ENCODE measurements at places on chromosomes 7 and 10.

DNA sequence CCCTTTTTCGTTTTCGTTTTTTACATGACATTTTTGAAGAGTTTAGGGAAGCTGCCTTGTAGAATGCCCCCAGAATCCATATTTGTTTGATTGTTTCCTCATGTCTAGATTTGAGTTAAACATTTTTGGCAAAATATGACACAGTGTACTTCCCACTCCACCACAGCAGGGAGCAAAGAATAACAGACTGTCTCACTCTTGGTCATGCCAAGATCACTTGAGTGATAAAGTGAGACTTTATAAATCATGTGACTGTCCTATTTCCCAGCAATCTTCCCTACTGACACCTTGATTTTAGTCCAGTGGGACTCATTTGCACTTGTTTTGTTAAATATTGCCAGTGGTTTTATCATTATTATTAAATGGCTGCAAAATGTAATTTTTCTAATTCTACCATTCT lies 44.4 kb upstream of the USP6NL start:
- no peak for DNase-seq

DNA sequence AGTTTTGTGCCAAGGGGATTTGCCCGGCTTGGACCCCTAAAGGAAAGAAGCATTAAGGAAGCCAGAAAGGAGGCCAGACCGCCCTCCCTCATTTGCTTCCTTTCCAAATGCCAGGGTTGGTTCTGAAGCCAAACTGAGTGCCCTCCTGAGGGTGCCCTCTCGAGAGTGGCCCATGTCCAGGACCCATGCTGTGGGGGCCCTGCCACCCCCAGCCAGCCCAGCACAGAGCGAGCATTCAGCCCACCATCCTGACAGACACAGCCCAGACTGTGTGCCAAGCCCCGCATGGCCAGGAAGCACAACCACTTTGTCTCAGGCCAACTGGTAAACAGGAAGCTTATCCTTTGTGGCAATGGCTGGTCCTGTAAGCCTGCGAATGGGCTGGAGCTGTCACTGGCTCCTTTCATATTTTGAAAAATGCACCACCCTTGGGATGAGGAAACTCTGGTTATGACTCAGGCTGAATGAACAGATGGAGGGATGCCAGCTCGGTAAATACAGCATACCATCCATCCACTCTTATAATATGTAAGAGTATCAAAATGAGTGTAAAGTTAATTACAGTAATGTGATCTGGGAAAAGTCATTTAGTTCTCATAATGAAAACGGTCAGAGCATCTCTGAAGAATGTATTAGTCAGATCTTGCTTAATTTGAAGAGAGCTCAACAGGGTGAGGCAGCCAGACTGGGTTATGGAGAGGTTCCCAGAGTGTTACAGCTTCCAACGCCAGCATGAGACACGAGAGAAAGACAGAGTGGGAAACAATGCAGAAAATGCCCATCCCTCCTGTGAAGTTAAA lies 65.0 kb downstream of the STK17A start:
- DNase-seq = no peak

GRCh38 chr7:150901160-150902035 lies 49.1 kb downstream of the AOC1 start:
- DNase-seq = no peak

DNA sequence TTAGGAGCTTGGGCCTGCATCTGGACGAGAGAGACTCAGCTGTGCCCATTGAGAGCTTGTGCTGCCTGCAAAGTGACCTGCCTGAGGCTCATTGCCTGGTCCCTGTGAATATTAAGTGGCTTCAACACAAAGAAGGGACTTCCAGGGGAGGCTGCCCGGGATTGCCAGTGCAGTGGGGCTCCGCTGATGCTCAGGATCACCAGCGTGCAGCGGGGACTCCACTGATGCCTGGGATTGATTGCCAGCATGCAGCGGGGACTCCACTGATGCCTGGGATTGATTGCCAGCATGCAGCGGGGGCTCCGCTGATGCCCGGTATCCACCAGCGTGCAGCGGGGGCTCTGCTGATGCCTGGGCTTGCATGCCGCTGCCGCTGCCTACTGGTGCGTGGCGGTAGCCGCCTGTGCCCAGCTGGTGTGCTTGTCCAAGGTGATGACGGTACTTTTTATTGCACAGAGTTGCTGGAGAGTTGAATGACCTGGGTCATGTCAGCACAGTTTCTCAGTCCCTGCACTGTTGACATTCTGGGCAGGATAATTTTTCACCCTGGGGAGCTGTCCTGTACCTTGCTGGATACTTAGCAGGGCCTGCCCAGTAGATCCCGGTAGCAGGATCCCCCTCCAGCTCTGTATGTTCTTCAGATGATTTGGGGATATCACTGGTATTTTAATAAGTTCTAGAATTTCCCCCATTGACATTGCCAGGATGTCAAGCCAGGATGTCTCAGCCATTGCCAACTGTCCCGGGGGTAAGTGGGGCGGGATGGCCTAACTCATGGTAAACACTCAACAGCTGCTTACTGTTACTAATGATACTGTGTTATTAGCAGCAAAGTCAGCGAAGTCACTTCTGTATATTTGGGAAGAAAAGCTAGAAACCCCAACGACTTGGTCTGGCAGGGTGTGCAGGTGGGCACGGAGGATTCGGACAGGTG lies 13.0 kb downstream of the DOCK1 start:
- no peak for DNase-seq

- no peak for DNase-seq
These were observed 60.8 kb downstream of the XRCC2 start for GRCh38 chr7:152615031-152615741.

DNA sequence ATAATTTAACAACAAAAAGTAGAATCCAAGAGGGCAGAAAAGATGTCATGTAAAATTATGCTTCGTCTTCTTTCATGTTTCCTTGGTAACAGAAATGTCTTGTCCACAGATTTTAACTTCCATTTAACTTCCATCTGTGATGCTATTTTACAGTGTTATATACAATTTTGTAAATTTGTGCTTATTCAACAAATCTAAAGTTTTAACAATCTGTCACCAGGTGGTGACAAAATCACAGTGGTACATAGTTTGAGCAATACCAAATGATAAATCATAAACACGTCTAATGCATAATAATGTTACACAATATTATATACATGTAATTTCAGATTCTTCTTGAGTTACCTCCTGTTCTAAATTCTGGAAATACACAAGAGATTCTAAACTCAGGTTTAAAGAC lies 784.4 kb upstream of the CELF2 start:
- no peak for DNase-seq

DNA sequence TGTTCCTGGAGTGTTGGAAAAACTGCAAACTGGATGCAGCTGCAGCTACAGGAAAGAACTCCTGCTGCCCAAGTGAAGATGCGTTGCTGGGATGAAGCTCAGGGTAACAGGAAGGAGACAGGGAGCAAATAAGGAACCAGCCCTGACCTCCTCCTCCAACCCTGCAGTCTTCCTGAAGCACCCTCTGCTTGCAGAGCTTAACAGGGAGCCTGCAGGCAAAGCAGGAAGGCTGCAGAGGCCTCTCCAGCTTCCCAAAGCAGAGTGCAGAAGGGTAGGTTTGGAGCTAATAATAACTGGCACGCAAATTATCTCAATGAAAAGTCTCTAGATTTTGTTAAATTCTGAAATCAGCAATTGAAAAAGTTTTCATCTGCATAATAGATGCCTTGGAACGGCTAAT lies 92.5 kb downstream of the SORCS1 start:
- no peak for DNase-seq

GRCh38 chr7:41415471-41416207 lies 287.3 kb downstream of the INHBA start:
- DNase-seq = no peak

DNA sequence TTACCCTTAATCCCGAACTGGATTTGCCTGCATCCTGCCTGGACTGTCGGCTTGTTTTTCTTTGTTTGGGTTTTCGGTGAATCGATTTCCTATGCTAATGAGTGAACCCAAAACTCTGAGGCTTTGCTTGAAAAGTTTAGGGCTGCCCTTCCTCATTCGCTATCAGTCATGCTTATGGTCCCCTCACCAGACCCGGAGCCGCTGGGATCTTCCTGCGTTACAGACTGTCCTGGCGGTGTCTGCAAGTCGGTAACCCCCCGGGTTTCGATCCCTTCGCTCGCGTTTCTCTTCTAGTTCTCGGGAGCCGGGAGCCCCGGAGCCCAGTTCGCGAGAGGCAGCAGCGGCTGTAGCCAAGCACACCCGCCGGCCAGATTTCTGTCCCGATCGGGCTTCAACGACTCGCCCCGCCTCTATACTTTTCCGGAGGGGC lies 2.2 kb downstream of the EMX2 start:
- DNase-seq = no peak

DNA sequence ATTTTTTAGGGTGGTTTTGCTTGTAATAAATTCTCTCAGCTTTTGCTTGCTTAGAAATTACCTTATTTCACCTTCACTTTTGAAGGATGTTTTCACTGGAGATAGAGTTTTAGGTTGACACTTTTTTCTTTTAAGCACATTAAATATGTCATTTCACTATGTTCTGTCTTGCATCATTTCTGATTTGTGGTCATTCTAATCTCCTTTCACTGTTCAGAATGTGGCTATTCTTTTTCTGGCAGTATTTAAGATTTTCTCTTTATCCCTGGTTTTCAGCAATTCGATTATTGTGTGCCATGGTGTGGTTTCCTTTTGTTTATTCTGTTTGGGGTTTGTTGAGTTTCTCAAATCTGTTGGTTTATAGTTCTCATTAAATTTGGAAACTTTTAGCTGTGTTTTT lies 1065.6 kb downstream of the KCNMA1 start:
- no peak for DNase-seq

DNA sequence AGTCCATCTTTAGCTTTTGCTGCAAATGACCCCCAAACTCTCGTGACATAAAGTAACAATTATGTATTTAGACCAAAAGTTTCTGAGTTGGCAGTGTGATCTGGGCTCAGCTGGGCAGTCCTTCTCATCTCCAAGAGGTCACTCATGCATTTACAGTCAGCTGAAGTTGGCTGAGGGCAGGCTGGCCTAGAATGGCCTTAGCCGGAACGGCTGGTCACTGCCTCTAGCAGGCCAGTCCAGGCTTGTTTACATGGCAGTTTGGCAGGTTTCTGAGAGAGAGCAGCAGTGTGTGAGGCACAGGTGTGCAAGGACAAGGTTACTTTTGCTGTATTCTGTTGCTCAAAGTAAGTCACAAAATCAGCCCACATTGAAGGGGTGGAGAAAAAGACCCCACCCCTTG lies 200.0 kb upstream of the AGK start:
- DNase-seq = no peak

DNA sequence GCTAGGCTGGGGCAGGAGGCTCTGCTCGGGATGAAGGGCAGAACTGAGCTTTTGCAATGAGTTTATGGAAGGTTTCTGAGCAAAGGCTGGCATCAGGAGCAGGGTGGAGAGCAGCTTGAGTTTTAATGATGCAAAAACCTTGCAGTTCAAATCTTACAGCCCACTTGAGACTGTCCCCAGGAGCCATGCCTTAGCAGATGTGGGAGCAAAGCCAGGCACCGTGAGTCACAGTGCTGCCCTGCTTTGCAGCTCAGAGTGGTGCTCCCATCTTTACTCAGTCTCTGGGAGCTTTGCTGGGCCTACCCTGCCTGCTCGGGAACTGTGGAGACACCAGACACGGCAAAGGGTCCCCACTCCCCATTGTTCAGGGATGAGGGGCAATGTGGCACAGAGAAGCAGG lies 122.4 kb upstream of the NPS start:
- DNase-seq = no peak

DNA sequence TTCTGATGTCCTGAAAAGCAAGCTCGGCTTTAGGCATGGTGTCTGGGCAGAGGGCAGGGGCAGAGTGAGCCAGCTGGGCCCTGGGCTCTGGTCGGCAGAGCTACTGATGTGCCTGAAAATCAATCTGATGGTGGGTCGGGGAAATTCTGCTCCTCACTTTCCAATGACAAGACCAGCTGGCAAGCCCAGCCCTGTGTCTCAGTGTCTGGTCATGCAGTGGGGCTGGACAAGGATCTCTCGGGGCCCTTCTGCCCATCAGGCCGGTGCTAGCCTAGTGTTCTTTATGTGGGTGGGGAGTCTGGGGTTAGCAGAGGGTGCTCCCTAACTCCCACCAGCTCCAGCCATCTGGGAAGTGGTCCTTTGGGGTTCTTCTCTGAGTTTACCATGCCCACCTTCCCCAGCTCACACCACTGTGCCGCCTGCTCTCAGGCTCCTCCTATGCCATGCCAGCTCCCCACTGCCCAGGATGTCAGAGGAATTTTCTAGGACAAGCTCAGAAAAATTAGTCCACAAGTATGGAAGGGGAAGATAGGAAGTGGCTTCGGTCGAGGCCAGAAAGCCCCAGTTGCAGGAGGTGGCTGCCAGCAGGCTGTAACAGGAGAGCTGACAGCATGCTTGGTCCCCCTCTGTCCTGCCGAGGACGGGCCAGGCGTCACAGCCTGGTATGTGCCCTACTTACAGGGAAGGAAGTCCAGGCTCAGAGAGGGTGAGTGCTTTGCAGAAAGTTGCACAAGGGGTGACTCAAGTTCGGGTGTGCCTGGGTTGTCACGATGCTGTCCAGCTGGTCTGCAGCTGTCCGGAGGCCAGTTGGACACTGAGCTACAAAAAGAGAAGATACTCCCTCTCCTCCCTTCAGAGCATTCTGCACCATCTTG lies 135.2 kb downstream of the ADCY1 start:
- no peak for DNase-seq

All from T-helper 2 cell (primary cell).